ENCODE measurements at places on chromosomes 13 and 19. TPM values are rescaled to one million over a fixed set of nuclear protein-coding genes. Genes with fewer than 3 reads are reported as not detected.

DNA sequence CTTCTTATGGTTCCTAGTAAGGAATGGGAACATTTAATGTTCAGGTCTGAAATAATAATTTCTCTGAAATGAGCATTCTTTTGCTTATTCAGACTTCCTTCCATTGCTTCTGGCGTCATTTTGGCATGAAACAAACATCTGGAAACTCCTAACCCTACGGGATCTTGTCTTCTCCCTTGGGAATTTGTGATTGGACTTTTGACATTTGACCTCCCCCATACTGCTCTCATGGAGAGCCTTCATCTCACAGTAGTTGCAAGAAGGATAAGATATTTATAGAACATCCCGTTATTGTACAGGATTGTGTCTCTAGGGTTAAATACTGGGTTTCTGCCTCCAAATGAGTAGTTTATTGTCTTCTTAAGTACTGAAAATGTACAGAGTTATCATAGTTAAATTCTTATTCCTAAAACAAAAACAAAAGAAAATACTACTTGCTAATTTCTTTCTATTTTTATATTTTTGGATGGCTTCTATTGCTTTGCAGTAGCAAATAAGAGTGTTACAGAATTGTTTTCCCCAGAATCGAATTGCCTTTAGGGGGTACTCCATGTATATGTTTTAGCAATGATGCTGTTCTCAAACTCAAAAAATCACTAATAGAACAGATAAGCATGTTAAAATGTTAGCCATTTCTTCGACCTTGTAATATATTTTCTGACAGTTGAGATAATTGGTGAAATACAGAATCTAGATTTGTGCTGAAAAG lies 366.8 kb downstream of the DLEU7 start:
- H3K36me3 ChIP-seq, result no peaks in the 10 kb centered on the region
- H3K27ac ChIP-seq, result no peak overlapping the region
- H3K4me1 ChIP-seq, result no peaks in the 10 kb centered on the region
- H3K4me3 ChIP-seq, result no peak overlapping the region
- DNase-seq, result no peak

GRCh38 chr13:49667773-49668172 lies 23.5 kb downstream of the EBPL start:
- peaks cover 2% of the 10 kb centered on the region for H3K36me3 ChIP-seq
- no peak overlapping the region for H3K4me3 ChIP-seq
- H3K4me1 ChIP-seq, result no peaks in the 10 kb centered on the region
- no peaks in the 10 kb centered on the region for H3K27me3 ChIP-seq

DNA sequence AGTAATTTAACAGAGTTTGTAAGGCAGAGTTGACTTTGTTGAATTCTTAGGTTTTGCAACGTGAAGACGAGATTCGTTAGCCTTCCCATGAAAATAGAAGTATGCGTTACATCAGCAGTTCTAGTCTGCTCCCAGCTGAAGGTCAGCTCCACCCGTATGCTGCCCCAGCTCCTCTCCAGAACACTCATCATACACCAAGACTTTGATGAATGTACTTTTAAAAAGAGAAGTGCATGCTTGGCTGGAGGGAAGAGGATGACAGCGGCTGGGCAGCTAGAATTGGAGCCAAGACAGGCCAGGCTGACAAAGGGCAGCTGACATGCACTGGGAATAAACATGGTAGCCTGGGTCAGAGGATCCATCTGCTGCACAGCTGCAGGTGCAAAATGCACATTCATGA lies 166.3 kb upstream of the ARGLU1 start:
- H3K27me3 ChIP-seq, result no peaks in the 10 kb centered on the region
- no peak for DNase-seq
- H3K4me3 ChIP-seq, result no peak overlapping the region

- H3K36me3 ChIP-seq, result peaks cover 10% of the 10 kb centered on the region
- no peak overlapping the region for H3K27ac ChIP-seq
- no peak overlapping the region for H3K4me3 ChIP-seq
Measured at GRCh38 chr19:1102407-1103131, 1.2 kb upstream of the GPX4 start.

DNA sequence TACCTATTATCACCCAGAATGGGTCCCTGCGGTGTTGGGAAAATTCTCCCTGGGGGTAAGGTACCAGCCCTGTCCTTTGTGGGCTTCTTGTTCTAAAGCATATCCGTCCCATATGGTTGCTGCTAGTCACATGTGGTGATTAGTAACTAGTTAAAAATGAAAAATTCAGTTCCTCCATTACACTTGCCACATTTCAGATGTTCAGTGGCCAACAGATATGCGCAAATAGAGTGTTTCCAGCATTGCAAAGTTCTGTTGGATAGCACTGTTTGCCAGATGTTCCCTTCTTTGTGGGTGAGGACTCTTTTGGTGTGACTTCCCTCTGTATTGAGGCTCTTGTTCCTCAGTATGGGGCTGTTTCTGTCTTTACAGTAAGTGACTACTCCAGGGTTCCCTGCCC lies 3.8 kb downstream of the CNOT3 start:
- no peaks in the 10 kb centered on the region for H3K27me3 ChIP-seq
- H3K4me3 ChIP-seq, result no peak overlapping the region
- no peak for DNase-seq
- H3K36me3 ChIP-seq, result peaks cover 44% of the 10 kb centered on the region

DNA sequence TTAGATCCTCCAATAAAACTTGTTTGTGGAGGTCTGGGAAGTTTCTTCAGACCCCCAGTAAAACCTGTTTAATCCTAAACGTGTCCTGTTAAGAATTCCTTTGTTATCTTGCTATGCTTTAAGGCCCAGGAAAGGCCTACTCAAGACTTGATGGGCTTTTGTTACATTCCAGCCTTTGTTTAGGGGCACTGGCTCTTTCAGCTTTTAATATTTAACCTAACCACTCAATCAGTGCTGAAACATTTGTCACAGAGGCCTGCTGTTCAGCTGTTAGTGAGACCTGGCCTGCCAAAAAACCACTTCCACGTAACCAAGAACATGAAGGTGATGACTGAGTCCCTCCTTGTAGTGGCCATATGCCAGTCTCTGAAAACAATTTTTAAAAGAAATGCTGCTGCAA lies 41.7 kb downstream of the PCDH17 start:
- H3K27me3 ChIP-seq, result no peaks in the 10 kb centered on the region
- no peak overlapping the region for H3K27ac ChIP-seq
- H3K4me1 ChIP-seq, result peaks cover 5% of the 10 kb centered on the region
- no peak for DNase-seq

GRCh38 chr13:38564256-38565150 lies 122.4 kb upstream of the FREM2 start:
- H3K4me3 ChIP-seq, result no peak overlapping the region
- H3K27me3 ChIP-seq, result no peaks in the 10 kb centered on the region
- H3K27ac ChIP-seq, result no peak overlapping the region
- no peak for DNase-seq
- H3K4me1 ChIP-seq, result no peaks in the 10 kb centered on the region

DNA sequence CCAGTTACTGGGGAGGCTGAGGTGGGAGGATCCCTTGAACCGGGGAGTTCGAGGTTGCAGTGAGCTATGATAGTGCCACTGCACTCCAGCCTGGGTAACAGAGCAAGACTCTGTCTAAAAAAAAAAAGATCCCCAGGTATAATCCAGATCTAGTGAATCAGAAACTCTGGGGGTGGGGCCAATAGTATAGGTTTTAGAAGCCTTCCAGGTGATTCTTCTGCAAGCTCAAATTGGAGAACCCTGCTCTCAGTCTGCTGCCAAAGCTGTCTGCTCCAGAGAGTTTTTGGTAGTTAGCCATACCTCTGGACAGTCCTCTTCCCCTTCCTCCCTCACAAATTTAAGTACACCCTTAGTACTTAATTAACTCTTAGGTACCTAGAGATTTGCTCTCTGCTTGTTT lies 28.0 kb downstream of the SERP2 start:
- no peaks in the 10 kb centered on the region for H3K27me3 ChIP-seq
- H3K4me3 ChIP-seq, result no peak overlapping the region
- no peaks in the 10 kb centered on the region for H3K36me3 ChIP-seq
- H3K27ac ChIP-seq, result no peak overlapping the region
- H3K4me1 ChIP-seq, result peaks cover 47% of the 10 kb centered on the region
- DNase-seq, result no peak

GRCh38 chr13:48776401-48776800 lies 122.7 kb downstream of the CYSLTR2 start:
- no peaks in the 10 kb centered on the region for H3K4me1 ChIP-seq
- no peaks in the 10 kb centered on the region for H3K27me3 ChIP-seq
- H3K4me3 ChIP-seq, result no peak overlapping the region
- H3K36me3 ChIP-seq, result no peaks in the 10 kb centered on the region

- no peak overlapping the region for H3K4me3 ChIP-seq
- no peaks in the 10 kb centered on the region for H3K36me3 ChIP-seq
- peaks cover 6% of the 10 kb centered on the region for H3K4me1 ChIP-seq
- no peak overlapping the region for H3K27ac ChIP-seq
- H3K27me3 ChIP-seq, result no peaks in the 10 kb centered on the region
Measured at GRCh38 chr13:42218576-42218975, 53.4 kb upstream of the AKAP11 start.

- no peak for DNase-seq
- H3K27ac ChIP-seq, result no peak overlapping the region
- H3K27me3 ChIP-seq, result no peaks in the 10 kb centered on the region
- H3K4me1 ChIP-seq, result no peaks in the 10 kb centered on the region
Measured at GRCh38 chr13:40375489-40376171, 290.8 kb downstream of the FOXO1 start.

GRCh38 chr13:114341003-114341777 lies 26.9 kb downstream of the CHAMP1 start:
- H3K4me1 ChIP-seq, result no peaks in the 10 kb centered on the region
- no peak for DNase-seq
- H3K36me3 ChIP-seq, result no peaks in the 10 kb centered on the region
- H3K27ac ChIP-seq, result no peak overlapping the region
- H3K27me3 ChIP-seq, result no peaks in the 10 kb centered on the region

GRCh38 chr19:10093295-10094186 lies 7.4 kb downstream of the SHFL start:
- no peaks in the 10 kb centered on the region for H3K36me3 ChIP-seq
- peaks cover 27% of the 10 kb centered on the region for H3K27me3 ChIP-seq
- DNase-seq, result no peak
- no peak overlapping the region for H3K4me3 ChIP-seq
- H3K27ac ChIP-seq, result no peak overlapping the region
- peaks cover 2% of the 10 kb centered on the region for H3K4me1 ChIP-seq

- H3K4me3 ChIP-seq, result no peak overlapping the region
- no peaks in the 10 kb centered on the region for H3K36me3 ChIP-seq
- DNase-seq, result peak; percentile 99
Measured at GRCh38 chr19:38233740-38234251, 9.8 kb upstream of the DPF1 start.

GRCh38 chr13:40518481-40518882 lies 148.0 kb downstream of the FOXO1 start:
- H3K4me3 ChIP-seq, result no peak overlapping the region
- no peaks in the 10 kb centered on the region for H3K36me3 ChIP-seq
- H3K4me1 ChIP-seq, result no peaks in the 10 kb centered on the region
- no peak overlapping the region for H3K27ac ChIP-seq
- no peak for DNase-seq

DNA sequence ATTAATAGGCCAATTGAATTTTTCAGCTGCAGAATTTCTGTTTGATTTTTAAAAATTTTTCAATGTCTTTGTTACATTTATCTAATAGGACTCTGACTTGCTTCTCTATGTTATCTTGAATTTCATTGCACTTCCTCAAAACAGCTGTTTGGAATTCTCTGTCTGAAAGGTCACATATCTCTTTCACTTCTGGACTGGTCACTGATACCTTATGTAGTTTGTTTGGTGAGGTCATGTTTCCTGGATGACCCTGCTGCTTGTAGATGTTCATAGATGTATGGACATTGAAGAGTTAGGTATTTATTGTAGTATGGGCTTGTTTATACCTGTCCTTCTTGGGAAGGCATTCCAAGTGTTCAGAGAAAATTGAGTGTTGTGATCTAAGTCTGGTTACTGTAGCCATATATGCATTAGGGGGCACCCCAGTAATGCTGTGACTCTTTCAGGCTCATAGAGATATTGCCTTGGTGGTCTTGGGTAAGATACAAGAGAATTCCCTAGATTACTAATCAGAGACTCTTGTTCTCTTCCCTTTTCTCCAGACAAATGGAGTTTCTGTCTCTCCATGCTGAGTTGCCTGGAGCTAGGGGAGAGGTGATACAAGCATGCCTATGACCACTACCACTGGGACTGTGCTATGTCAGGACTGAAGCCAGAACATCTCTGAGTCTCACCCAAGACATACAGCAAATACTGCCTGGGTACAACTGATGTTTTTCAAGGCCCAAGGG lies 27.8 kb downstream of the RFC3 start:
- H3K27ac ChIP-seq, result no peak overlapping the region
- H3K36me3 ChIP-seq, result no peaks in the 10 kb centered on the region
- H3K4me1 ChIP-seq, result no peaks in the 10 kb centered on the region
- no peaks in the 10 kb centered on the region for H3K27me3 ChIP-seq

- no peaks in the 10 kb centered on the region for H3K36me3 ChIP-seq
- no peak overlapping the region for H3K4me3 ChIP-seq
- H3K27ac ChIP-seq, result no peak overlapping the region
- no peak for DNase-seq
- no peaks in the 10 kb centered on the region for H3K4me1 ChIP-seq
Measured at GRCh38 chr13:62931853-62932252, 1516.2 kb upstream of the PCDH20 start.

- no peaks in the 10 kb centered on the region for H3K36me3 ChIP-seq
- H3K27ac ChIP-seq, result no peak overlapping the region
- no peaks in the 10 kb centered on the region for H3K4me1 ChIP-seq
Measured at GRCh38 chr19:16779539-16780163, 49.5 kb upstream of the SIN3B start.

GRCh38 chr19:10625003-10625761 lies at the start of gene SLC44A2:
TSS of gene SLC44A2 (plus strand) at chr19:10625553. CDS start at chr19:10625634, 81 bp downstream.
- peak within 1 kb of the TSS; percentile 92 for H3K4me3 ChIP-seq
- peaks cover 8% of the 10 kb centered on the region for H3K4me1 ChIP-seq
- H3K27me3 ChIP-seq, result no peaks in the 10 kb centered on the region

DNA sequence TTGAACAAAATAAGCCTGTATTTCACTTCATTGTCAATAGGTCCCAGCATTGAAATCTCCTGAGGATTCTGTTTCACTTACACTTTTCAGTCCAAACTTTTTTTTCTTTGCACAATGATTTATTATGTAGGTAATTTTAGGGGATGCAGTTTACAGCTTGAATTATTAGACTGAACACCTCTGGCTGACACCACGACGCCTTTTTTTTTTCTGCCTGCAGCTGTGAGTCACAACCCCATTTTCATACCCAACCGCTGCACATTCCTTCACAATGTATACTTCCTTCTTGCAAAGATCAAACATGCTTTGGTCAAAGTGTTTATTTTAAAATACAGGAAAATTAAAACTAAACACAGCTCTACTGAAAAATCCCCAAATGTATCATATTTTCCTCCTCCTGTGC lies 11.4 kb downstream of the ZIC2 start:
- no peak for DNase-seq
- H3K27ac ChIP-seq, result no peak overlapping the region
- H3K4me3 ChIP-seq, result no peak overlapping the region
- peaks cover 28% of the 10 kb centered on the region for H3K27me3 ChIP-seq

GRCh38 chr19:7326105-7326877 lies 22.4 kb upstream of the ARHGEF18 start:
- H3K27me3 ChIP-seq, result no peaks in the 10 kb centered on the region
- no peaks in the 10 kb centered on the region for H3K36me3 ChIP-seq
- H3K4me3 ChIP-seq, result no peak overlapping the region
- DNase-seq, result peak; percentile 90
- H3K27ac ChIP-seq, result no peak overlapping the region
- H3K4me1 ChIP-seq, result no peaks in the 10 kb centered on the region

OR7A5 gene
- total RNA-seq, result not detected

IGSF23 gene
- not detected for total RNA-seq

ZNF563 gene
- total RNA-seq, result 2.3 TPM

PRRG2 gene
- total RNA-seq, result 5.7 TPM

ZNF749 gene
- total RNA-seq, result 24.4 TPM

ZNF700 gene
- total RNA-seq, result 10.5 TPM

OR7C1 gene
- not detected for total RNA-seq

LILRB1 gene
- not detected for total RNA-seq

KLHL1 gene
- total RNA-seq, result not detected

REEP6 gene
- total RNA-seq, result 13.4 TPM

IQCN gene
- 0.31 TPM for total RNA-seq

RLN3 gene
- not detected for total RNA-seq

MUC16 gene
- total RNA-seq, result 0.17 TPM

All from H1 (cell line).